Astrocyte (in vitro differentiated cells and primary cell): ENCODE measurements at places on chromosomes 1 and 21.

GRCh38 chr1:39957299-39958015 lies 2.5 kb downstream of the MFSD2A start:
- no peak for DNase-seq

GRCh38 chr1:213138391-213138790 lies 87.3 kb downstream of the RPS6KC1 start:
- no peak for DNase-seq

DNA sequence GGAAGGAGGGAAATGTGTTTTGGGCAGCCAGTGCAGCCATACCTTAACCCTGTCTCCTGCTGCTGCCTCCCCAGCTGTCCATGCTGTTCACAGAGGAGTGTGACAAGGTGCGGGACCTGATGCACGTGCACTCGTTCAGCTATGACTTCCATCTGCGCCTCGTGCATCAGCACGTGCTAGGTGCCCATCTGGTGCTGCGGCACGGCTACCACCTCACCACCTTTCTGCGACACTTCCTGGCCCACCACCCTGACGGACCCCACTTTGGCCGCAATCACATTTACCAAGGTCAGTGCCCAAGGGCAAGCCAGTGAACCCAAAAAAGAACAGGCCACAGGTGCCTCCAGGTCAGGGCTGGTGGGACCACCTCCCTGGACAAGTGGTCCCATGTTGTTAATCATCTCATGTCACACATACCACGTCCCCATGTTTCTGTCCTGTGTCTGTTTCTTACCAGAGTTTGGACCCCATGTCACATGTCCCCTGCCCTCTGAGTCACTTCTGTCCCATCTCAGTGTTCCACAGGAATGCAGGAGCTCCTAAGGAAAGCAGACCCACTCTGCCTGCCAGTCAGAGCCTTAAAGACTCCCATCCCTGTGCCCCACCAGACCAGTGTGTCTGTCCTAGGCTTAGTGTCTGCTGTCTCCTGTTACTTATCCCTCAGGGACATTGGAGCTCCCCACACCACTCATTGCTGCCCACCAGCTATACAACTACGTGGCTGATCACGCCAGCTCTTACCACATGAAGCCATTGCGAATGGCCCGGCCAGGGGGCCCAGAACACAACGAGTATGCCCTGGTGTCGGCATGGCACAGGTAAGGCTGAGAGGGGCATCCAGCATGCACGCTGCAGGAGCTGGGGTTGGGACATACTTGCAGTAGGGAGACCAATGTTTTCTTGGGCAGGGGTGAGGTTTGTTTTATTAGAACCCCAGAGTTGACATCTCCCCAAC lies 6.6 kb downstream of the HYI start:
- no peak for DNase-seq

- DNase-seq = peak; percentile 36
Measured at GRCh38 chr1:181038399-181038873, 4.7 kb downstream of the MR1 start.

DNA sequence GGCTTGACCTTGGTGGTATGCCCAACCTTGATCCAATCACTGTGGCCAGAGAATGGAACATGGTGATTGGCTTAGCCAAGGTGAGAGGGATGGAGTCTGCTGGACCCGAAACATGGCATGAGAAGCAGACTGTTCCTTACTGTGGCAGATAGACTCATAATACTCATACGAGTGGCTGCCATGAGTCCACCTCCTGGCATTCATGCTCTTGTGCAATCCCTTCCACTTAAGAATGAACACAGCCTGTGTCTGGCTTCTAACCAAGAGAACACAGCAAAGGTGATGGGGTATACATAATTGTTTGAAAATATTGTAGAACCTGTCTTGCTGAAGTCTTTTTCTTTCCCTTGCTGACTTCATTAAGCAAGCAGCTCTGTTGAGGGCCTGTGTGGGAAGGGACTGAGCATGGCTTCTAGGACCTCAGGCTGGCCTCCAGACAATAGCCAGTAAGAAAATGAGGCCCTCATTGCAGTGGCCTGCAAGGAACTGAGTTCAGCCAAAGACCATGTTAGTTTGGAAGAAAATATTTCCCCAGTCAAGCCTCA lies 85.9 kb downstream of the ZNF281 start:
- peak; percentile 55 for DNase-seq

- no peak for DNase-seq
Measured at GRCh38 chr1:205108464-205108863, 13.3 kb downstream of the RBBP5 start.

GRCh38 chr1:67540025-67540732 lies 110.0 kb upstream of the SERBP1 start:
- no peak for DNase-seq

DNA sequence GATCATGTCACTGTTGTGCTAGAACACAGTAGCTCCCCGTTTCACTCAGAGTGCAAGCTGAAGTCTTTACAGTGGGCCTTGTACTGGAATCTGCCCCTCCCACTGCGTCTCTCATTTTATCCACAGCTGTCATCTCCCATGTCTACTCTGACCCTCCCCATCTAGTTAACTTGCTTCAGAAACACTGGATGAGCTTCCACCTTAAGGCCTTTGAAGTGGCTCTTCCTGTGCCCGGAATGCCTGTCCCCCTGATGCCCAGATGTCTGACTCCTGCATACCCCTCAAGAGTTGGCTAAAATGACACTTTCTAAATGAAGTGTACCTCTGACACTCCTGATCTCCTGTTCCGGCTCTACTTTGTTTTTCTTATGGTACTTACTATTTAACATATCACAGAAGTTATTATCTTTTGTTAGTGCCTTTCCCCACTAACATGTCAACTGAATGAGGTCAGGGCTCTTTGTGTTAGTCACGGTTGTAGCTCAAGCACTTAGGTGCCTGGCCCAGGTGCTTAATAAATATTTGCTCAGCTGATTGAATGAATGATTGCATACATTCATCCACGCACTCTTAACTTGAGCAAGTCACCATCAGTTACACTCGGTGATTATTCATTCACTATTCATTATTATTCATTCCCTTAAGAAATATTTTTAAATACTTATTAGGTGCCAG lies 13.3 kb downstream of the ARV1 start:
- DNase-seq = no peak

GRCh38 chr1:61050541-61051442 lies 31.6 kb upstream of the NFIA start:
- no peak for DNase-seq

- no peak for DNase-seq
Measured at GRCh38 chr1:182478238-182478637, 28.3 kb downstream of the RGSL1 start.

- DNase-seq = no peak
Measured at GRCh38 chr1:156251527-156251926, 3.7 kb upstream of the PAQR6 start.

- DNase-seq = peak; percentile 38
Measured at GRCh38 chr1:59290193-59290949, 6.5 kb upstream of the FGGY start.

- no peak for DNase-seq
Measured at GRCh38 chr1:13737398-13737797, 37.4 kb downstream of the PRDM2 start.

- peak; percentile 37 for DNase-seq
Measured at GRCh38 chr1:246271516-246271915, 235.6 kb downstream of the SMYD3 start.

DNA sequence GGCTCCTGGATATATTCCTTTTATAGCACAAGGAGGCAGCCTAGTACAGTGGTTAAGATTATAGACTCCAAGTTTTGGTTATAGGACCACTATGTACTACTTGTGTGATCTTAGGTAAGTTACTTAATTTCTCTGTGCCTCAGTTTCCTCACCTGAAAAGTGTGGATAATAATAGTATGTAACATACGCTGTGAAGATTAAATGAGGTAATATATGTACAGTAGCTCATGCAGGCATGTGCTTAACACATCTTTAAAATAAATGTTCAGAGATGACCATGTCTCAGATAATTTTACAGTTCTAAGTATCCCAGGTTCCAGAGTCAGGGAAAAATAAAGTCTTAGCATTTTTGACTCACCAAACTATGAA lies 55.7 kb upstream of the TRABD2B start:
- DNase-seq = no peak

GRCh38 chr1:20202166-20202565 lies 15.8 kb upstream of the PLA2G2C start:
- no peak for DNase-seq

GRCh38 chr1:165890684-165891083 lies 63.3 kb downstream of the UCK2 start:
- DNase-seq = no peak

- no peak for DNase-seq
Measured at GRCh38 chr1:231679109-231679508, 52.5 kb downstream of the DISC1 start.

DNA sequence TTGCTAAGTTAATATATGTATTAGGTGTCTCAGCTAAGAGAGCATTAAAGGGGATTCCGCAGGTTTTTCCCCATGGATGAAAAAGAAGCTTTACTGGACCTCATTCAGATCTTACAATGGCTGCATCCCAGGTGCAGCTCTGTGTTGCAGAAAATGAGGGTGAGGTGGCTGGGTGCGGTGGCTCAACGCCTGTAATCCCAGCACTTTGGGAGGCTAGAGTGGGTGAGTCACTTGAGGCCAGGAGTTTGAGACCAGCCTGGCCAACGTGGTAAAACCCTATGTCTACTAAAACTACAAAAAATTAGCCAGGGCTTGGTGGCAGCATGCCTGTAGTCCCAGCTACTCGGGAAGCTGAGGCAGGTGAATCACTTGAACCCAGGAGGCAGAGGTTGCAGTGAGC lies 58.5 kb upstream of the MORC3 start:
- no peak for DNase-seq

DNA sequence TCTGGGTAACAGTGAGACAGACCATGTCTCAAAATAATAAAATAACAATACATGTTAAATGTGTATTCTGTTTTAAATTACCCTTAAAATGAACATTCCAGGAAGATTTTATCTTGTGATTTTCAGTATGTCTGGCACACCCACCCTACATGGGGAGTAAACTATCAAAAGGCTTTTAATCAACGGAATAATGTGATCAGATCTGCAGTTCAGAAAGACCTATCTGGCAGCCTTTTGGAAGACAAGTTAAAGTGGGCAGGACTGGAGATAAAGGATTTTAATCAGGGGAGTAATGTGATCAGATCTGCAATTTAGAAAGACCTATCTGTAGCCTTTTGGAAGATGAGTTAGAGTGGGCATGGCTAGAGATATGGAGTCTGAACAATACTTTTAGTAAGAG lies 10.1 kb downstream of the MED8 start:
- DNase-seq = no peak

GRCh38 chr1:232468249-232468648 lies 161.7 kb downstream of the SIPA1L2 start:
- DNase-seq = no peak

GRCh38 chr1:55095095-55095494 lies 55.7 kb downstream of the PCSK9 start:
- DNase-seq = no peak

- DNase-seq = no peak
Measured at GRCh38 chr1:170886460-170886859, 48.9 kb upstream of the MROH9 start.

GRCh38 chr1:43007377-43008114 lies 48.9 kb upstream of the SLC2A1 start:
- DNase-seq = no peak

DNA sequence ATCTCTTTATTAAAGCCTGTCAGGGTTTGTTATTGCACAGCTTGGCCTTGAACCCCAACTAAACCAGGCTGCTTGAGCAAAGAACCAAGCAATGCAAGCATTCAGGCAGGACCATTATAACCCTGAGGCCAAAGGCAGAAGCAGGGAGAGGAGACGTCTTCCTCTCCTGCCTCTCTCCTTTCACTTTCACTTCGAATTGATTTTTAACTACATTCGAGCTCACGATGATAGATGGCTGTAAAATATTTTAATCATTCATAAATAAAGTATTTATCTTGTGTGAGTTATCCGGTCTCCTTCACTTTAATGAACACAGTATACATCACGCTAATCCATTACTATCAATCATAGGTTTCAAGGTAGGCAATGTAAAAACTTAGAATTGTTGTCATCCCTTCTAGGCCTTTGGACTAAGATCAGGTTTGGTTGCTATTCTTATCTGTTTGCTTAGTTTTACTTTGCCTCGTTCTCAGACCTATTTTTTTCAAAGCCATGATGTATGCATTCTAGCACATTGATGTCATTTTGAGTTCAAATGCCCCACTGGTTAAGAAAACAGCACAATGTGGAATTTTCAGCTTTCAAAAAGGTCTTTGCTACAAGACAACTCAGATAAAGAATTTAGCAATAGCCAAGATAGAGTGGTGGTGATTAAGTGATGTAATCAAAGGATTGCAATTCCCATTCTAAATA lies 480.2 kb upstream of the RUNX1 start:
- peak; percentile 60 for DNase-seq

DNA sequence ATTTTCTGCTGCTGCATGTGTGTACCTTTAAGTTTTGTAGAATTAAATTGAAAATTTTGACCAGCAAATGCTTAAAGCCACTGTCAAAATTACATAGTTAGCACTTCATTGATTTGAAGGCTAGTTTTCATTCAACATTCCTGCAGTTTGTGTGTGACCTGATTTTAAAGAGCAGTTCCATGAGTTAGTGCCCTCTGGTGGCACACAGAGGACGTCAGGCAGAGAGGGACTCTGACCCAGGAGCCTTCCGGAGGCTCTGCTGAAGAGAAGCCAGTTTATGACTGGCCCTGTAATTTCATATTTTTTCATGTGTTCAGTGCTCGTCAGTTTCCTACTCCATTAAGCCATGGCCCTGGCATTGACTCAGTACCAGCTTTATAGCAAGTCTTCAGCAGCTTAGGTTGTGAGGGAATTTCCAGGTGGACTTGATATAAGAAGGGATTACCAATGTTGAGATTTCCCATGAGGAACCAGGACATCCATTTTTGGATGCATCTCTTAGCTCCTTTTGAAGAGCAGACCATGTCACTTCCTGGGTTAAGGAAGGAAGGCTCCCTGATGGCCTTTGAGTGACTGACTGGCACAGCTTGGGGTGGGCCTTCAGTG lies 104.7 kb downstream of the CAMTA1 start:
- peak; percentile 32 for DNase-seq

DNA sequence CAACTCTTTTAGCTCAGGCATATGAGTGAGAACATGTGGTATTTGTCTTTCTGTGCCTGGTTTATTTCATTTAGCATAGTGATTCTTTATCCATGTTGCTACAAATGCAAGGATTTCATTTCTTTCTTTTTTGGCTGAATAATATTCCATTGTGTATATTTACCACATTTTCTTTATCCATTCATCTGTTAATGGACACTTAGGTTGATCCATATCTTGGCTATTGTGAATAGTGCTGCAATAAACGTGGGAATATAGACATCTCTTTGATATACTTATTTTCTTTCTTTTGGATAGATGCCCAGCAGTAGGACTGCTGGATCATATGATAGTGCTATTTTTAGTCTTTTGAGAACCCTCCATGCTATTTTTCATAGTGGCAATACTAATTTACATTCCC lies 30.8 kb downstream of the ASB17 start:
- no peak for DNase-seq

DNA sequence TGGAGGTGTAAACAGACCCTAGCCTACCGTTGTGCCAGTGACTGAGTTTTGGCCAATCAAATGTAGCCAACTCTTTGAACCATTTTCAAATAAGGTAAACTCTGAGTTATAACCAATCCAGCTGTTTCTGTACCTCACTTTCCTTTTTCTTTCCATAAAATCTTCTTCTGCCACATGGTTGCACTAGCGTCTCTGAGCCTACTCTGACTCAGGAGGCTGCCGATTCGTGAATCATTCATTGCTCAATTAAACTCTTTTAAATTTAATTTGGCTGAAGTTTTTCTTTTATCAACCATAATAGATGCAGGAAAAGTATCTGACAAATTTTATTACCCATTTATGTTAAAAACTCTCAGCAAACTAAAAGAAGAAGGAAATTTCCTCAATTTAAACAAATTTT lies 111.5 kb upstream of the LYPLAL1 start:
- peak; percentile 27 for DNase-seq

- DNase-seq = no peak
Measured at GRCh38 chr1:64179588-64179987, 23.8 kb upstream of the UBE2U start.

GRCh38 chr1:244730153-244730933 lies 77.4 kb downstream of the DESI2 start:
- DNase-seq = peak; percentile 51
